T1000 (cell line): ENCODE measurements at places on chromosomes 1 and 21.

- no peak for DNase-seq
Observed at GRCh38 chr1:28517649-28517999, 11.8 kb downstream of the RCC1 start.

- no peak for DNase-seq
Observed at GRCh38 chr1:89068291-89068690, 3.3 kb upstream of the GBP1 start.

GRCh38 chr1:168081373-168082007 lies 55.2 kb downstream of the GPR161 start:
- DNase-seq, result no peak

GRCh38 chr1:209076688-209077087 lies 506.8 kb upstream of the CAMK1G start:
- no peak for DNase-seq

- no peak for DNase-seq
Observed at GRCh38 chr1:95146637-95147036, 29.5 kb downstream of the TLCD4 start.

DNA sequence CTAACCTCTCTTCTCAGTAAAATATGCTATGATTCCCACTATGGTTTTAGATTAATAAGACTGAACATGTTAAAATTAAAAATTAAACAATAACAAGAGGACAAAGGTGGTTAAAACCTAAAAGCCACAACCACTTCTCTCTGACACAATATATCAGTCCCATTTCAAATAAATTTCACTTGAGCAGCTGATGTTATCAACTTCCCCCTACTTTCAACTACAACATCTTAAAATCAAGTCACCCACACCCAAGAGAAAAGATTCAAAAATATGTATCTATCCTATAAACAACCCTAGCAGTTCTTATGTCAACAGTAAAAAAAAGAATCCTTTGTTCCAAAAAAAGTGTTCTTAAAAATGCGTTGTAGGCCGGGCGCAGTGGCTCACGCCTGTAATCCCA lies 7.5 kb downstream of the PUM1 start:
- DNase-seq, result no peak

- DNase-seq, result no peak
Observed at GRCh38 chr1:227415115-227415790, 97.0 kb upstream of the CDC42BPA start.

DNA sequence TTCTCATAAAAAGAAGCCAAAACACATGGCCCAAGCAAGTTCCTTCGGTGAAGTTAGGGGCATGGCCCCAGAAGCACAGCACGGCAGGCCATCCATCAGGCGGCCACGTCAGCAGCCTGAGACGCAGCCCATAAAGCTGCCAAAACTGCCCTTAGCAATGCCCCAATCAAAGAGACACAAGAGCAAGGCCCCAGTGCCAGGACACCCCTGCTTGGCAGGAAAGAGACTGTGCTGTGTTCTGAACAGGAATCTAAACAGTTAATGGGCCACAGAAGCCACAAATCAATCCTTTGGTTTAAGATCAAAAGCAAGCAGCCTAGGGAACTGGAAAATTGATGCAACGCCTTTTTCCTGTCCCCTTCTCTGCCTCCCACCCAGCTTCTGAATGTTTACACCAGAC lies 497.0 kb upstream of the USP24 start:
- DNase-seq, result no peak

DNA sequence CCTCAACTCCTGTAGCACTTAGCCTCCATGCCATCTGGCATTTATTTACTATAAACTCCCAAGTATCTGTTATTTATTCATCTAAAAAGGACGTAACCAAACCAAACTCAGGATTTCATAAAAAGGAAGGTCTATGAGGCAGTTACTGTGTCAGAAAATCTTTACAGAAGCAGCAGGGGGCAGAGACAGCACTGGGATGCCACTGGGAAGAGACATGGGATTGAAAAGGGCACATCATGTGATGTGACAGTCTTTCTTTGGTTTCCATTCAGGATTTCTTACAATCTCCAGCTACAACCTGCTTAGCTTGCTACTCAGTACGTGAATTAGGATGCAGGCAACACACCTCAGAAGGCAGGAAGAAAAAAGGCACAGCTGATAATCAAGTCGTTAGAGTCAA lies 31.2 kb downstream of the SPRTN start:
- DNase-seq, result no peak

- DNase-seq, result no peak
Observed at GRCh38 chr1:30171537-30172298, 551.7 kb downstream of the MATN1 start.

DNA sequence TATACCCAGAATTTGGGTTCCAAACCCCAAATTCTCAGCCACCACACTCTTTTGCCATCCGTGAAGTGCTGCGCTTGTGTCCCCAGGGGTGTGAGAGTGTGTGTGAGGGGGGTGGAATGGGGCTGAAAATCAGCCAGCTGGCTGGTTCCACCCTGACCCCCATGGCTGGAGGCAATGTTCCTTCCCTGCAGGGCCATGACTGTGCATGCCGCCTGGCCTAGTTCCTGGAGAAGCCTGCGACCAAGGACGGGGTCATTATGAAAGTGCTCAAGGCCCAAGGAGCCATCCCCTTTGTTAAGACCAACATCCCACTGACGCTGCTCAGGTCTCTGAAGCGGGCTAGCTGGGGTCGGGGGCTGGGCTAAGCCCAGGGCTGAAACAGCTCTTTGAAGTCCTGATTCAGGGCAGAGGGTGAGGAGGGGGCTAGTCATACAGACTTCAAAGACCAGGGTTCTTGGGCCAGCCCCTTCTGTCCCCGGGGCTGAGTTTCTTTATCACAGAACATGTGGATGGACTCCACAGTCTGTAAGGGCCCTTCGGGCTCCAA lies 38.7 kb downstream of the FAAH start:
- no peak for DNase-seq

DNA sequence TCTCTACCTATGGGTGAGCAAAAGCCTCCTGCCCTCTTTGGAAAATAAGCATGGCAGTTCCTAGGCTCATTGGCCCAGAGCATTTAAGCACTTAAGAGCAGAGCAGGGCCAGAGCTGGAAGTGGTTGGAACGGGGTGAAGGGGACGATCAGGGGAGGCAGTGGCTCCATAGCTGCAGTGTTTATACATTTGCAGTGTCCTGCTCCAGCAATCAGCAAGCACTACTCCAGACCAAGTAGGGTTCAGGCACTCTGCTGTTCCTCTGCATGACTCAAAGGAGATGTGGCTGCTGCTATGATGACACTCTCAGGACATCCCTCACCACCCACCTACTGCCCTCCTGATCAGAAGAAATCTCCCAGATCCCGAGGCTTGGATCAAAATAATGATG lies 55.0 kb downstream of the TRABD2B start:
- DNase-seq, result no peak

DNA sequence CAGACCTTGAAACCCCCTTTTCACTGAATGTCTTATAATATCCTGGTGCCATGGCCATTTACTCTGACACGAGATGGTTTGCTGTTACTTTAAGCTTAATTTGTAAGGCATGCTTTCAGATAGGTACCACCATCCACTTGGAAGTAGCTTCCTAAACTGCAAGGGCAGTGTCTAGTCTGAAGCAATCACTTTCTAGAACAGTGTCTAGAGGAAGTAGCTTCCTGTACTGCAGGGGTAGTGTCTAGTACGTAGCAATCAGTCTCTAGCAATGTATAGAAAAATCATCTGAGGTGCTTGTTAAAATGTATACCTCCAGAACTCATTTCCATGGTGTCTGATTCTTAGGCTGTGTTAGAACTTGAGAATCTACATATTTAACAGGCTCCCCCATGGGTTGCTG lies 42.5 kb downstream of the ZBTB40 start:
- no peak for DNase-seq

DNA sequence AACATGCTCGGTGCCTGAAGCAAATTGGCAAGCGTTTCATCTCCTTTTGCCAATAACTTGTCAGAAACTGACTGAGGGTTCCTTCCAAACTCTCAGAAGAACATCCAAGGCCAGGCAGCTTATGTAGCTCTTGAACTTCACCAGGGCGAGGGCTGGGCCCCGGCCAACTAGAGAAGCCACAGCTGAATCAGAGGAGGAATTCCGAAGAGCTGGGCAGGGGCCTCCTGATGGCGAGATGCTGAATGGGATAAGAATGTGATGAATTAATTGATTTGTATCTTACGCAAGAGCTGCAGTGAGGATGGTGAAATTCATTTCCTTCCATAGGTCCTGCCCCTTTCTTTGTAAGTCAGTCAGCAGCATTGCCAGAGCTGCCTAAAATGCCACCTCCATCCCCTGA lies 345.8 kb downstream of the KIF26B start:
- peak; percentile 60 for DNase-seq

DNA sequence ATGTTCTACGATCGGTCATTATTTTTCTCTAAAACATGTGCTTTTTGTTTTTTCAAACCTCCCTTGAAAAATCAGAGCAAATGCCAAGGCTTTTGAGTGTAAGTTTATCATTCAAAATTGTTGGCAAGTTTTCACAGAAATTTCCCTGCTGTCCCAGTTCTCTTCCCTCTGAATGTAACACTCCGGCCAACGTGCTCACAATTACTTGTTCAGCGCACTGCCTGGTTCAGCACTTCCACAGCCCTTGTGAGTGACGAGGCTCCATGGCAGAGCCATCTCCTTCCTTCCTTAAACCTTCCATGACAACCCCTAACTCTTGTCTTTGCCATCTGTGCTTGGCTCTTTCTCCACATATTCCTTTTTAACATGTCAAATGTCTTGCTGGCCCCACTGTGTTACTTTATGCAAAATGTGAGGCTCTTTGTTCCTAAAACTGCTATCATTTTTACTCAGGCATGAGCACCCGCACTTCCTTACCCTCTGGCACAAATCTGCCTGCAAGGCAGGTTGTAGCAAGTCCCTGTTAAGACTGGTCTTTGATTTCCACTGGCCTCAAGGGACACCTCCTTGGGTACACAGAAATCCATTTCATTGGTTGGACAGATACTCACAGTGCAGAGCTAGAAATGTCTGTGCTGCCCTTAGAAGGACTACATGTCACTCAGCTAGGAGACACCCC lies 142.8 kb downstream of the HUNK start:
- DNase-seq, result no peak

DNA sequence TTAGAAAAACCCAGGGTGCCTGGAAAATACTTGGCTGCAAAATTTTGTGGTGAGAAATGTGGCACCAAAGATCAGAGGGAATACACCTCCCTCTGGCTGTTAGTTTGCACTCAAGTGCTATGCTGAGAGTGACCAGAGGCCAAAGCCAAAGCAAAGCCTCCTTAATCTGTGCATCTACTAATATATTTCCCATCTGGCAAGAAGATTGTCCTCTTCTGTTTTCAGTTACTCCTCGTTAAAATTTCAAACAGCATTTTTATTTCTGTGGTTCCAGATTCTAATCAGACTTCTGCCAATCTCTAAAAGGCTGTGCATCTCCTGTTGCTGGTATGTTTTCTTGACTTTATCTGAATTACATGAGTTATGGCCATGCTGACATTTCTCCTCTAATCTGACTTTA lies 327.4 kb downstream of the TBX15 start:
- no peak for DNase-seq
